Glomerular endothelial cell (primary cell): ENCODE measurements at places on chromosomes 7 and 10. TPM values are rescaled to one million over a fixed set of nuclear protein-coding genes. Genes with fewer than 3 reads are reported as not detected.

GRCh38 chr7:20229081-20229480 lies 11.9 kb upstream of the MACC1 start:
- DNase-seq = no peak

- DNase-seq = no peak
Observed at GRCh38 chr10:45440511-45441062, 66.6 kb downstream of the ALOX5 start.

GRCh38 chr10:48762064-48763042 lies 77.7 kb downstream of the WDFY4 start:
- no peak for DNase-seq

GRCh38 chr7:32921896-32922295 lies 30.3 kb upstream of the KBTBD2 start:
- no peak for DNase-seq

GRCh38 chr7:24411226-24411625 lies 127.2 kb downstream of the NPY start:
- no peak for DNase-seq

Gene RPEL1
- total RNA-seq = 0.10 TPM in 1 of 2 replicates, not detected in the other

Gene MMD2
- not detected in 2 replicates for total RNA-seq
